ENCODE measurements at places on chromosomes 2 and 18. TPM values are rescaled to one million over a fixed set of nuclear protein-coding genes. Genes with fewer than 3 reads are reported as not detected.

RNF125 gene
- total RNA-seq: 4.8 TPM

LOXL3 gene
- total RNA-seq: 1.6 TPM

EVA1A gene
- total RNA-seq: 41.2 TPM

TNFRSF11A gene
- total RNA-seq: 11.9 TPM

FSHR gene
- not detected for total RNA-seq

BOK gene
- total RNA-seq: 59.5 TPM

AQP12B gene
- total RNA-seq: not detected

GCG gene
- total RNA-seq: not detected

CD8B2 gene
- total RNA-seq: not detected

UGT1A1 gene
- total RNA-seq: not detected

COBLL1 gene
- total RNA-seq: 5.2 TPM

RUFY4 gene
- total RNA-seq: 0.29 TPM

HMSD gene
- not detected for total RNA-seq

DPP10 gene
- total RNA-seq: not detected

ALK gene
- not detected for total RNA-seq

SEPTIN2 gene
- 552 TPM for total RNA-seq

KRTCAP3 gene
- total RNA-seq: not detected

EMILIN1 gene
- 1.4 TPM for total RNA-seq

CRIM1 gene
- 1,217 TPM for total RNA-seq

TMEM163 gene
- total RNA-seq: 0.67 TPM

BCL11A gene
- total RNA-seq: 0.38 TPM

SIX3 gene
- not detected for total RNA-seq

C1QL2 gene
- not detected for total RNA-seq

C2orf66 gene
- total RNA-seq: under 0.01 TPM

DCDC2C gene
- not detected for total RNA-seq

MATN3 gene
- total RNA-seq: 1.4 TPM

KLHL14 gene
- total RNA-seq: under 0.01 TPM

Measured in vein endothelial cell (primary cell).